MG63 (cell line): ENCODE measurements at places on chromosomes 3 and 15.

- DNase-seq: no peak
These were observed 313.2 kb downstream of the POLQ start for GRCh38 chr3:121232309-121233225.

DNA sequence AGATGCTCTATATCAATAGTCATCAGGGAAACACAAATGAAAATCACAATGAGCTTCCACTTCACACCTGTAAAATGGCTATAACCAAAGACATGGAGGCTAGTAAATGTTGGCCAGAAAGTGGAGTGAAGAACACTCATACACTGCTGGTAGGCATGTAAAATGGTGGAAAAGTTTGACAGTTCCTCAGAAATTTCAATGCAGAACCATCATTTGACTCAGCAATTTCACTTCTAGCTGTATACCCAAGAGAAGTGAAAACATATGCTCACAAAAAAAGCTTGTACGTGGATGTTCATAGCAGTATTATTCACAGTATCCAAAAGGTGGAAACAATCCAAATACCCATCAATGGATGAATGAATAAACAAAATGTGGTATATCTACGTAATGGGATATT, 19.2 kb upstream of the TOP2B start:
- no peak for DNase-seq

DNA sequence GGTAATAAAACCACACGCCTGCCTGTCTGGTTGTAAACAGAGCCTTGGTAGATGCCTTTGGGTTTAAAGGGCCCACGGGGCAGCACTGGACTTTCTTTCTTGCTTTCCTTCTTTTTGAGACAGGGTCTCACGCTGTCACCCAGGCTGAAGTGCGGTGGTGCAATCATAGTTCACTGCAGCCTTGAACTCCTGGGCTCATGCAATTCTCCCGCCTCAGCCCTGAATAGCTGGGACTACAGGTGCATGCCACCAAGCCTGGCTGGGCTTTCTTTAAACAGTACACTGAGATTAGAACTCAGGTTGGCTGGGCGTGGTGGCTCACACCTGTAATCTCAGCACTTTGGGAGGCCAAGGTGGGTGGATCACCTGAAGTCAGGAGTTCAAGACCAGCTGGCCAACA, 42.2 kb downstream of the POC1A start:
- DNase-seq: no peak

GRCh38 chr3:177468331-177468730, 271.0 kb upstream of the TBL1XR1 start:
- peak; percentile 100 for DNase-seq

- no peak for DNase-seq
These were observed 517.1 kb upstream of the CCDC54 start for GRCh38 chr3:106860182-106860581.

DNA sequence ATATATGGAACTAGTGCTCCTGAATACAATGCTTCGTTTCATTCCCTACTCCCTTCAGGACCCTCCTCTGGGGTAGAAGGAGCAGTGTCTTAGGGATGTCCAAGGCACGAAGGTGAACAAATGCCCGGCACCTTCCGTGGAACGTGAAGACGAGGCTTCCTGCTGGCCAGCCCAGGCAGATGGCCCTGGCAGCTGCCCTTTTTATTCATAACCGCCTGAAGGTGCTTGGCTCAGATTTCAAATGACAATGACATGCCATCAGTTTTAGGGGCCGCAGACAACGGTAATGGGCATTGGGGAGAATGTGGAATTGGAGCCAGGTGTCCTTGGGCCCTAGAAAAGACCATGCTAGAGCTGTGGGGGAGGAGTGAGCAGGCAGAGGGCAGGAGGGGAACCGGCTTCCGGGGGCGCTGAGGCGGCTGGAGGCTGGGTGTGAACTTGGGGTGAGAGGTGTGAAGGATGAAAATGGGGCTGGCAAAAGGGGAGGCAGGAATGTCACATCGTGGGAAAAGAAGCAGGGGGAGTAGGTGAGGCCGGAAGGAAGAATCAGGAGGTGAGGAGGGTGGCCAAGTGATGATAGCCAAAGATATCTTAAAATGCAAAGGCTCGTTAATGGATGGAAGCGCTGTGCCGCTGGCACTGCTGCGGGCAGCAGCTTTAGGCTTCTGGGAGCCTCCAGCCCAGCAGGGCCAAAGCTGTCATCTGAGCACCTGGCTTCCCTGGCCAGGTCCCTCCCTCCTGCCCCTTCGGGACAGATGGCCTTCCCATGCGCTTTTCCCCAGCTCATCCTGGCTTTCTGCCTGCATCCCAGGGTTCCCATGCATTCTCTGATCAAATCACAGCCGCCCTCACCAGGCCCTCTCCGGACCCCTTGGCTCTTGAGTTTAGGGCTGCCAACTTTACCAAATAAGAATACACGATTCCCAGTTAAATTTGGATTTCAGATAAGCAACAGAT, 93.7 kb downstream of the TMEM266 start:
- DNase-seq: no peak

DNA sequence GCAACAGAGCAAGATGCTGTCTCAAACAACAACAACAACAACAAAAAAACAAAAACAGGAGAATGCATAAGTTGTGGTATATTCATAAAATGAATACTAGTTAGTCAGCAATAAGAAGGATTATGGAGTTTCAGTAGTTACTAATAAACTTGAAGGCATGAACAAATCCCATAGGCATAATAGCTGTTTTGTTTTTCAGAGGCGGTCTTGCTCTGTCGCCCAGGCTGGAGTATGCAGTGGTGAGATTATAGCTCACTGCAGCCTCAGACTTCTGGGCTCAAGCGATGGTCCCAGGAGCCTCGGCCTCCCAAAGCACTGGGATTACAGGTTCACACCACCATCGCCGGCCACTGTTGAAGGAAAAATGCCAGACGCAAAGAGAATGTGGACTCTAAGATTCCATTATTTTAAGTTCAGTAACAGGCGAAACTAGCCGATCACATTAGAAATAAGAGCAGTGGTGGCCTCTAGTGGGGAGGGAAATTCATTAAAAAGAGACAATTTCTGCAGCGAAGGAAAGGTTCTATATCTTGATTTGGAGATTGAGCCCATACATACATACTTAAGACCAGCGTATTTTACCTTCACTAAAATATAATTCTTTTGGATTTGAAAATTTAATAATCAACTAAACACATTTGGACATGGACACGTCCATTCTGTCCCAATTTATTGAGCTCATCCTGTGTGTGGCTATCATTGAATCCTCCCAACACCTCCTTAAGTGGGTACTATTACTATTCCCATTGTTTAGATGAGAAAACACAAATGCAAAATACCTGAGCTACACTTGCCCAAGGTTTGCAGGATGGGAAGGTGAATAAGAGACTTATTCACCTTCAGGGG, 27.4 kb upstream of the HDAC11 start:
- DNase-seq: no peak

DNA sequence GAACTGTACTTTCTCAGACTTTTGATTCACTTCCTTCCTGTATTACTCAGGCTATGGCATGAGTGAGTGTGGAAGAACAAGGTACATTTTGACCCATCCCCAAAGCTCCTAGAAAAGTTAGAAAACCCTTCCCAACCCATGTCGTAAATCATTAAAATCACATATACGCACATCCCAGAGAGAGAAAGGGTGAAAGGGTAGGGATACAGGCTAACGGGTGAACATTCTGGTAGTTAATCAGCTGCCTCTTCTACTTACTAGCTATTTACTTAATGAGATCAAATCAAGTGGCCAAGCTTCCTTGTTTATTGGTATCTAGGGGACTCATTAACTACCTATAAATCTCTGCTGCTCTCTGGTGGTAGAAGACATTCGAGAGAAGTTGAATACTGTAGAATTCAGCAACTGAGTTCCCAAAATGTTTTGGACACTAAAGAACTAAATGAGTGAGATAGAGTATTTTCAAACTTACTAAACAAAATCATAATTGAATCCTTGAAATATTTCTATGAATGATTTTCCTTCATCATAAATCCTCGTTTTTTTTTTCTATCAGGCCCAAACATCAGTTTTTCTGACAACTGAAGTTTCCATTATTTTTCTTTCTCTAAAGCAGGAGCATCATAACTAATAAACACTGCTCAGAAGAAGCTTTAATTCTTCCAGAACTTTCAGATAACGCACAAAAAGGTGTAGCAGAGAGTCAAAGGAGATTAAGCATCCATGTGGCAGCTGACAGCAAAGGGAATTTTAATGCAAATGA, 124.2 kb downstream of the IMPG2 start:
- DNase-seq: no peak

- DNase-seq: no peak
These were observed 83.5 kb downstream of the C3orf70 start for GRCh38 chr3:185069037-185070030.

- DNase-seq: no peak
These were observed 217.7 kb downstream of the ABHD5 start for GRCh38 chr3:43908456-43908855.

DNA sequence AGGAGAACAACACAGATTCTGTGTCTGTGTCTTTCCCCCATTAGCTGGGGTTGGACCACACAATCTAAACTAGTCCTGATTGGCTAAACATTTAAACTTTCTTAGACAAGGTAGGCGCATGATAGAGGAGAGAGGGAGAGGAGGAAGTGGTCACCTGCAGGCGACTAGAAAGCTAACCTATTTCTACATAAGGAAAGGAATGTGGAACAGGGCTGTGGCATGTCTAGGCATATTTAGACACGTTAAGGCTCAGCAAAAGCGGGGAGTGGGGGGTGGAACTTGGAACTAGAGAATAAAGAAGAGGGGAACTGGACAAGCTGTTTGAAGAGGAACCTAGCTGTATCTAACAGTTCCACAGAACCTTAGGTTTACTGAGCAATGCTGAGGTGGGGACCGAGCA, 12.8 kb downstream of the LRRC28 start:
- no peak for DNase-seq

GRCh38 chr3:177237206-177237605, 39.9 kb upstream of the TBL1XR1 start:
- peak; percentile 60 for DNase-seq

GRCh38 chr3:171459942-171460724, at the start of gene TNIK:
TSS of gene TNIK (minus strand) at chr3:171460405. CDS start at chr3:171460063, 342 bp downstream.
- peak; percentile 78 for DNase-seq

DNA sequence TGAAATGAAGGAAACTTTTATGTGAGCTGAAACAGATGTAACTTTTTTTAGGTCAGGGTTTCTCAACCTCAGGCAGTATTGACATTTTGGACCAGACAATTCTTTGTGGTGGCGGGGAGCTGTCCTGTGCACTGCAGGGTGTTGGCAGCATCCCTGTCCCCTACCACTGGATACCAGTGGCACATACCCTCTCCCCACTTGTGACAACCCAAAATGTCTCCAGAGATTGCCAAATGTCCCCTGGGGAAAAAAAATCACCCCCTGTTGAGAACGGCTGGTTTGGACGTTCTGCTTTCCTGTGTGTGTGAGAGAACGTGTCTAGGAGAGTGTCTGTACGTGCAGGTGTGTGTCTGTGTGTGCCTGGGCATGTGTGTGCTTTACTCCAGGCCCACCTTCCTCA, 30.7 kb upstream of the GRIP2 start:
- no peak for DNase-seq

GRCh38 chr15:82045179-82045891, 483 bp downstream of the MEX3B start:
- DNase-seq: peak; percentile 49

- DNase-seq: no peak
These were observed 52.4 kb upstream of the GYG1 start for GRCh38 chr3:148938936-148939335.

DNA sequence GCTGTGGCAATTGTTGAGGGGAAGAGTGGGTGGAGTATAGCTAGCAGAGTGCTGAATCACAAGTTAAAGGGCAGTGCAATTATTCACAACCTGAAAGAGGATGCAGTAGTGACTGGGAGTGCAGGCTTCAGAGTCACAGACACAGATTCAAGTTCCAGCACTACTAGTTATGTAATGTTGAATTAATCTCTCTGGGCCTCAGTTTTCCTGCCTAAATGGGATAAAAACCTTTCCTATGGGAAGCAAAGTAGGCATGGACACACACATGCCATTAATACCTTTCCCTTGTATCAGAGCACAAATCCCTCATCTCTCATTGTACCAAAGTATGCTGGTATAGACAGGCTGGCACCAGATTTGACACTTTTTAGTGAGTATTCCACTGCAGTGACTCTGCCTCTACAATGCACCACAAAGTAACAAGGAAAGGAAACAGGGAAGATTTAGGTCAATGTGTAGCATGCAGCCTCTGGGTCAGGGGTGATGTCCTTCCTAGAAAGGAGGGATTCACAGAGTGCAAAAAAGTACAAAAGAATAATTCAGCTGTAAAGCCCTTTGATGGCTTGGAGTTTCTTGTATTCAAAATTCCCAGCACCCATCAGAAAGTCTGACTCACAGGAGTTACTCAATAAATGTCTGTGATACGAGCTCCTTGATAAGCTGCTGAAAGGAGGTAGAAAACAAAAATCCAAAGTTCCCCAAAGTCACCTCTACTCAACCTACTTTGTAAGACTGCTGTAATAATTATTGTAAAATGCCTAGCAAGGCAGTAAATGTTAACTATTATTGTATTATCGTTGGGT, 507.5 kb upstream of the TGFBR2 start:
- DNase-seq: no peak

DNA sequence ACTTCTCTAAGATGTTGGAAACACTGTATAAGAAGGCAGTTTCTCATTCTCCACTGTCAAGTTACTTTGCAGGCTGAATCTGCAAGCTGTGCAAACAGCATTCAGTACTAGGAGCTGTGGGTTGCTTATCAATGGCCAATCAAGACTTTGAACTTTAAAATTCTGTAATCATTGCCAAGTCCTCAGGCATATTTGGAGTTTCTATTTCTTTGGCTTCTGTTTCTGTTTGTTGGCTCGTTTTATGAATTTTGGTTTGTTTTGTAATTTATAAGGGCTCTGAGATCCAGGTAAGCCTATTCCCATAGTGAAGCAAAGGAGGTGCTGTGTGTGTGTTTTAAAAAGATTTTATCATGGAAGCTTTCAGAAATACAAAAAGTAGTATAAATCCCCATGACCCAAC, 32.1 kb downstream of the TLNRD1 start:
- no peak for DNase-seq

GRCh38 chr3:38084334-38085310, 45.6 kb downstream of the DLEC1 start:
- DNase-seq: peak; percentile 69

- no peak for DNase-seq
These were observed 108.0 kb upstream of the PRR20G start for GRCh38 chr3:127395663-127396355.

GRCh38 chr3:183161552-183162336, 790 bp downstream of the LAMP3 start:
- DNase-seq: no peak

DNA sequence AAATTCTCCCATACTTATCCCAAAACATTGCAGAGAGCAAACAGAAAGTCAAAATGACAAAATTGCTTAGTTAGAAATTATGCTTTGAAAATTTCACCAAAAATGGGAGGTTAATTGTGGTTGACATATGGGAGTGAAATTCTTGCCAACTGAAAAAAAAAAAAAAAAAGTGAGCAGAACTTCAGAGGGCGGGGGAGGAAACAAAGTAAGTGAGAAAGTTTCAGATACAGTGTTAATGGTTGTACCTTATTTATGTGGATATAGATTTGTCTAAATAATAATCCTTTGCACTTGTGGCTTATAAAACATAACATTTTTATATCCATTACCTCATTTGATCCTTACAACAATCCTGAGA, 91.5 kb upstream of the RAP2B start:
- DNase-seq: no peak

GRCh38 chr3:190646996-190647395, 133.1 kb downstream of the IL1RAP start:
- no peak for DNase-seq
